ENCODE measurements at places on chromosomes 4 and X.

GRCh38 chr4:121324331-121324730, 56.5 kb downstream of the QRFPR start:
- H3K4me3 ChIP-seq = no peak overlapping the region
- no peak for DNase-seq
- no peaks in the 10 kb centered on the region for H3K36me3 ChIP-seq

- no peaks in the 10 kb centered on the region for H3K4me1 ChIP-seq
- no peak overlapping the region for H3K27ac ChIP-seq
These were observed 274.3 kb upstream of the IL1RAPL1 start for GRCh38 chrX:28312965-28313364.

- H3K27ac ChIP-seq = peak overlapping the region; percentile 71
- no peaks in the 10 kb centered on the region for H3K36me3 ChIP-seq
- H3K4me1 ChIP-seq = peaks cover 22% of the 10 kb centered on the region
- H3K27me3 ChIP-seq = no peaks in the 10 kb centered on the region
- DNase-seq = no peak
These were observed 59.1 kb downstream of the MRPL1 start for GRCh38 chr4:77921701-77922100.

DNA sequence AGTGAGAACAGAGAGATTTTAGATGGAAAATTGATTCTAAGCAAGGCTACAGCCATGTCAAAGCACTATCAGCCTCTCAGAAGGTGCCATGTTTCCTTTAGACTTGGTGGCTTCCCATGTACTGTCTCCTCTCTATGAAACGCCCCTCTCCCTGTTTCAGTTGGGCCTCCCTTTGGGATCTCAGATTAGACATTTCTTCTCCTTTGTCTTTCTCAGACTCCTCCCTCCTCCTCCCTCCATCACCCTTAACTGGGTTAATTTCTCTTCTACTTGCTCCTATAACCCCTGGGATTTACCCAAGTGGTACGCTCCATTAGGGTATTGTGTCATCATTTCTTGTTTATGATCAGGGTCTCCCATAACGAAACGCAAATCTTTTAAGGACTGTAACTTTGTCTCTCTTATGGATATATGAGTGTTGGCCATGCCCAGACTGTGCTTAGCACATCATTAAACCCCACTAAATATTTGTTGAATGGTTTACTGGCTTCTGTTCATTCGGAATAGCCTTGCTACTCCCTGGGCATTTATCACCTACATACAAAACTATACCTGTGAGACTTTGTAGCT, 106.8 kb downstream of the FAM9B start:
- no peaks in the 10 kb centered on the region for H3K36me3 ChIP-seq
- no peaks in the 10 kb centered on the region for H3K4me1 ChIP-seq
- no peak overlapping the region for H3K27ac ChIP-seq
- H3K27me3 ChIP-seq = no peaks in the 10 kb centered on the region
- no peak for DNase-seq

- no peaks in the 10 kb centered on the region for H3K4me1 ChIP-seq
- H3K4me3 ChIP-seq = no peak overlapping the region
- no peaks in the 10 kb centered on the region for H3K36me3 ChIP-seq
- no peak for DNase-seq
- H3K27me3 ChIP-seq = no peaks in the 10 kb centered on the region
- H3K27ac ChIP-seq = no peak overlapping the region
These were observed 5.8 kb upstream of the USP38 start for GRCh38 chr4:143178923-143179322.

Measured in heart left ventricle (tissue), 16 donors.